CD4-positive, alpha-beta T cell treated with Interleukin-6 for 4 hours (primary cell): ENCODE measurements at places on chromosomes 3 and 15.

- no peak for DNase-seq
These were observed 13.9 kb downstream of the ALPK3 start for GRCh38 chr15:84831028-84831427.

GRCh38 chr3:138984816-138985215 is 21.3 kb downstream of the PRR23A start:
- DNase-seq: no peak

DNA sequence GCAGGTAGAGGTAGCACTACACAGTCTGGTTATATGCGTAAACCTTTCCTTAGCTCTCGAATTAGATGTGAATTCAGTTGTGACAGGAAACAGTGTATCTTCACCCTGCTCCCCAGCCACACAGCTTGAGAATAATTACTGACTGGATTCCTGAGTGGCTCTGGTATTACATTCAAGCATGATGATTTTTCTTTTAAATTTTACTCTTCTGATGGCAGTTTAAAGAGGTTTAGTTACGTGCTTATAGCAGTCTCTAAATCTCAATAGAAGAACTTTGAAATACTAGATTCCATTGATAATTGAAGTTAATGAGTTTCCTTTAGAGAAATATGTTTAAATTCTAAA is 98.8 kb downstream of the FNDC3B start:
- DNase-seq: no peak

DNA sequence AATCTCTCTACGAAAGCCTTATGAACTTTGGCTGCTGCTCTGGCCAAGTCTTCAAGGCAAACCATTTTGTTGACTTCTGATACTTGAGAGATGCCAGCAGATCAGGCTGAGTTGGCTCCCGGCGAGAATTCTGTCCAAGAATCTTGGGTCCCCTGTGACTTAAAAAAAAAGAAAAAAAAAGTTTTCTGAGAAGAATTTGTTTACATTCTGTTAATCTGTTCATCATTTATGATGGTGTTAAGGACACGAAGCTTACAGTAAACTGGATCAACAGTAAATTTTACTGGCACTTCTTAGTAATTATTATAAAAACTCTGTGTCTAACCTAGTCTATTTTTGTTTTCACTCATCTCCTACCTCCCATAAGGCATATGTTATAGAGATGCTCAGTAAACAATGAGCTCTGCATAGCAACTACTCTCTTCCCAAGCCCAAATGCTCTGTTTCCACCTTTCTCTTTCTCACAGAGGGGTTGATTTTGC is 320.9 kb upstream of the RASGRP1 start:
- DNase-seq: no peak

DNA sequence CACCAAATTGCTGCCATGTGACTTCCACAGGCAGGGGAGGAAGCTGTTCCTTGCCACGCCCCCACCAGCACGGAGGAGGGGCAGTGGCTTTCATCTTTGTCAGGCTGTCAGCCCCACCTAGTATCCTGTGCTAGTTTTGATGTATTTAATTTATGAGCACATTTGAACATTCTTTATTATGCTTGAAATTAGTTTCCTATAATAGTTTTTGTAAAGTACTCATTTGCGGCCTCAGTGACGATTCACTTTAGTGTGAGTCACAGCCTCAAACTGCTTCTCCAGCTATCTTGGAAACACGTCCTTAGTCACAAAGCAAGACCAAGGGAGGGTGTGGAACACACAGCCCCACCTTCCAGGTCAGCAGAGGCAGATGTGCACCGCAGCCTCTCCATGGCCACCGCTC is 239.9 kb upstream of the ATP10A start:
- DNase-seq: no peak

GRCh38 chr3:163132111-163132510 is 1635.5 kb downstream of the OTOL1 start:
- DNase-seq: no peak

DNA sequence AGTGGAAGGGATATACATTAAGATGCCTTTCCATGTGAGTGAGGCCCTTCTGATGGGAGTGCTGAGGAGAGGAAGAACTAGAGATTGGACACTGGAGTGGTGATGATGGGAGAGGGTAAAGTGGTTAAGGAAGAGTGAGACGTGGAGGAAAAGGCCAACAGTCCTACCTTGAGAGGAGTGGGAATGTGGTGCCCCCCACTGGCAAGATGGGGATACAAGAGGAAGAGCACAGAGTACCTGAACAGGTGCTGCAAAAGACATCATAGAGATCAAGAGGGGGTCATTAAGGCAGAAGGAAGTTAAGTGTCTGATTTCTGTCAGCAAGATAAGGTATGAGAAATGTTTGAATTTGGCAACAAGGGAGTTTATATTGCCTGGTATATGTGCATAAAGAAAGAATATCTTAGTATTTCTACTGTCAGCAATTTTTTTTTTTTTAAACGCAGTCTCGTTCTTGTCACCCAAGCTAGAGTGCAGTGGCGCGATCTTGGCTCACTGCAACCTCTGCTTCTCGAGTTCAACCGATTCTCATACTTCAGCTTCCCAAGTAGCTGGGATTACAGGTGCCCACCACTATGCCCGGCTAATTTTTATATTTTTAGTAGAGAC is 34.0 kb downstream of the ARIH2 start:
- peak; percentile 70 for DNase-seq

GRCh38 chr15:66498501-66499386 is 1.2 kb upstream of the SNAPC5 start:
- DNase-seq: no peak

- DNase-seq: no peak
These were observed 729.7 kb downstream of the ROBO1 start for GRCh38 chr3:79038057-79038456.

DNA sequence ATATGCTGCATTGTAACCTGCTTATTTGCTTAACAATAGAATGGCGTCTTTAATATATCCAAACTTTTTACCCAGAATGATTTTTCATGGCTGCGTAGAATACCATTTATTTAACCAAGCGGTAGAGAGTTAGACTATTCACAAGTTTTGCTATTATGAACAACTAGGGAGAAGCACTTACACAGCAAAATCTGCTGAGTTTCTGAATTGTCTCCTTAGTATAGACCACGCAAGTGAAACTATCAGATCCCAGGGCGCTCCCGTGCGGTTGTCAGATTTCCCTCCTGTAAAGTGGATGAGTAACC is 12.6 kb upstream of the ADPGK start:
- no peak for DNase-seq

GRCh38 chr3:133152056-133152455 is 113.9 kb downstream of the TMEM108 start:
- no peak for DNase-seq

DNA sequence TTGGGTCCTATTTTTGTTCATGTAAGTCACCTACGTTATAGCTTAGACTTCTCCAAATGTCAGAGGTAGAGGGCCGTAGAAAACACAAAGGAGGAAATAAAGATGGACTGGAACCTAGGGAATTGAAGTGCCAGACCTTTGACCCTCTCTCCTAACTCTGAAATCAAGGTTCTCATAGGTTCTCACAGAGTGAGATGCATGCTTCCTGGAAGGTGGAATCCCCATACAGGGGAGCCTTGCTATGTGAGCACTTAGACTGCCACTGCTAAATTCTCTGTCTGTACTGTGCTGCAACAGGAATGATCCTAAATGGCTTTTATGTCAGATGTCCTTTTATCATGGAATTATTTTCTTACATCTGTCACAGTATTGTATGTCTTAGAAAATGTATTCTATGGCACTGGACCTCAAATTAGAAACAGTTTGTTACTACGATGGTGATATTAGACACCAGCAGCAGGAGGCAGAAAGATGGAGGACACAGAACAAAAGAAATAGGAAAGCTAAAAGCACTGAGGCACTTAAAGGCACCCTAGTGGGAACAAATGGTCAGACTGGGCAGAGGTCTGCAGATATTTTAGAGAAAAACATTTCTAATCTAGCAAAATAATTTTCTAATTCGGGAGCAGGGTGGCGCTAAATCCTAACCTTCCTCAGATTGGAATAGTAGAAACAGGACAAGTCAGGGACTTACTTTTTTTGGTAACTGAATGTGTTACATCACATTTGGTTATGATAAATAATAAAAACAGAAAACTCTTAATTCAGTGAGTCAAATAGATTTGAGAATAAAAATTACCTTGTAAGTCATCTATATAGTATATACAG is 60.2 kb upstream of the CDAN1 start:
- DNase-seq: no peak

- DNase-seq: no peak
These were observed 622 bp downstream of the NAALADL2 start for GRCh38 chr3:174859756-174860155.

- DNase-seq: no peak
These were observed 478.7 kb downstream of the RBMS3 start for GRCh38 chr3:29759411-29760225.

- peak; percentile 53 for DNase-seq
These were observed at the start of gene PIGZ for GRCh38 chr3:196968233-196969133. Gene PIGZ, minus strand, starts transcription at chr3:196968833. Its CDS starts 16,802 bp downstream, at chr3:196952031.

GRCh38 chr15:58049520-58050227 is 15.8 kb downstream of the ALDH1A2 start:
- no peak for DNase-seq

DNA sequence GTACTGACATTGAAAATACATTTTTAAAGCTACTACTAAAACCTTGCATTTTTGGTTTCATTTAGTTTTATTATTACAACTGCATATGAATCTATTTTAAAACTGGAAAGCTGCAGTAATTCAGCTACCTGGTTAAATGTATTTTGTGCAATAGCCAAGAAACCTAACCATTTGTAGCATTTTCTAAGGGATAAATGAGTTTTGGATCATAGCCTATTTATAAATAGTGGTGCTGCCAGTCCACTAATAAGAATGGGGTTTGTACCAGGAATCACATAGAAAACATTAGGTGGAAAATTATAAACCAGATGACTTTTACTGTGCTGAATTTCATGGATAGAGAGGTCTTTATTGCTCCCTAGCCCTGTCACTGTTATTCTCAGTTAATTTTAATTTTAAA is 454.7 kb downstream of the DIPK2A start:
- DNase-seq: no peak
